Tongue (tissue), 3 donors: ENCODE measurements at places on chromosomes 3 and 15. TPM values are rescaled to one million over a fixed set of nuclear protein-coding genes. Genes with fewer than 3 reads are reported as not detected.

Gene UBA7
- total RNA-seq = 17.4 TPM

Gene NT5DC2
- total RNA-seq = 46.8 TPM

Gene RBM5
- total RNA-seq = 204 TPM

Gene ZNF620
- 3.0 TPM for total RNA-seq

Gene LOXL1
- 18.9 TPM for total RNA-seq

Gene UNC13C
- total RNA-seq = 0.92 TPM

Gene ACOX2
- 12.6 TPM for total RNA-seq

Gene ARMC8
- total RNA-seq = 65.9 TPM
